ENCODE measurements at places on chromosomes 5 and 9.

DNA sequence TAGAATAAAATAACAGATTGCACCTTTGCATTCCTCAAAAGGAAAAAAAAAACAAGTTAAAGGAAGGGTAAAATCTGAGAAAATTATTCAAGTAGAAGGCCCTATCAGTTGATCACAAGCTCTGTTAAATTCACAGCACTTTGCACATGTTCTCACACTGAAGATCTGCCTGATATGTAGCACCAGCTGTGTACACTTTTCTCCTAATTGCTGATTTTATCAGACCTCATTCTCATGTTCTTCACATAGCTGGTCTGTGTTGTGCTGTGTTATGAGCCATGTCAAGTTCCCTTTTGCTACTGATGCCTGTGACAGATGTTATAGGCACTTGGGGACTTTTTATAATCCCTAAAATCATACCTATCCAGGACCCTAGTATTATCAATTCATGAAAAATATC, 390.4 kb upstream of the PRR16 start:
- peak; percentile 40 for DNase-seq

DNA sequence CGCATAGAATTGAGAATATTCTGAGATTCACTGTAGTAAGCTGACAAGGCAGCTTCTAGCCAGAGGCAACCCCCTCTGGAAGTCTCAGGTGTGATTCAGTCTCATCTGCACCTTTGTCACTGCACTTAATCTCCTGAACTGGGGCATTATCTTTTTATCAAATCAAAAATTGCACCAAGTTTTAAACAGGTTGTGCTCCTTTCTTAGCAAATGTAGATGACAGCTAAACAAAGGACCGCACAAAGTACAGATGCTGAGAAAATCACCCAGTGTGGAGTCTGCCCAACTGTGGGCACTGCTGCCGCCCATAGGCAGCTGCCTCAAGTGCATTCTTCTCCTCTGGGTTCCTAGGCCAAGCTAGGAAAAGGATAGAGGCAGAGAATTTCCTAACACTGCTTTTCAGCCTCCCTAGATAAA, 51.1 kb downstream of the STARD4 start:
- peak; percentile 53 for DNase-seq

- peak; percentile 86 for DNase-seq
Observed at GRCh38 chr9:133726401-133727276, 11.5 kb downstream of the SARDH start.

- DNase-seq: no peak
Observed at GRCh38 chr5:101045689-101046088, 142.6 kb upstream of the ST8SIA4 start.

DNA sequence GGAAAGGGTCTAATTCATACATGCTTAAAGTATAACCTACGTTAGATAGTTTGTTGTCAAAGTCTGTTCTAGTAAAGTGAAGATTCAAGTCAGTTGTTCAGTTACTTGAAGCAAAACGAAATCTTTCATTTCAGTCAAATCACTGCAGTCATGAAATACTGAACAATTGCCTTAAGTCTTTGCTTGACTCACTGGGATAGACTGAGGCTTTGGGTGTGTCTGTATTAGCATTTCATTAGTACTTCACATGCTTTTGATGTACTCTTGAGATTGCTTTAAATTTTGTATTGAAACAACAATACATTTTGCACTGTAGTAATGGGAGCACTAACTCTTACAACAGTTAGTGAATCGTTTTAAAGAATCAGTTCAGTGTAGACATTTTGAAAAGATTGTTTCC, 4.0 kb upstream of the CMYA5 start:
- DNase-seq: no peak

- no peak for DNase-seq
Observed at GRCh38 chr5:158899211-158899610, 200.5 kb downstream of the EBF1 start.

DNA sequence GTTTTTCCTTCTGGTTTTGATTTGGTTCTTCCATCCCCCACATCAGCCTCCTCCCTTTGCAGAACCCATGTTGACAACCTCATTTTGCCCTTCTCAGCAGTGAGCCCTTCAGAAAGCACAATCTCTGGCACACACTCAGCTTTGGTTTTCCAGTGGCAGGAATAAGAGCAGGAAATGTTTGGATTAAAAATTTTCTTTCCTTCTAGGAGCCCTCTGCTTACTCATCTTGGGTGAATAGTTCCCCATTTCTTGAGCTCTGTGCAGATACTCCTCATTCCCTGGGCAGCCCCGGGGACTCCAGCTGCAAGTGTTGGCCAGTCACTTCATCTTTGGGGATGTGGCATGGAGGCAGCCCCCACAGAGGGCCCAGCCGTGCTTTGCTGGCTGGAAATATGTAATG, 170.5 kb downstream of the NR3C1 start:
- DNase-seq: no peak

- DNase-seq: no peak
Observed at GRCh38 chr5:115402822-115403577, 106.5 kb upstream of the CCDC112 start.
